ENCODE measurements at places on chromosomes 1 and 21.

- no peak for DNase-seq
Measured at GRCh38 chr1:160768295-160768657, 27.7 kb upstream of the LY9 start.

GRCh38 chr1:182391362-182392049 is at the start of gene GLUL:
Gene GLUL, minus strand, starts transcription at chr1:182391790. Its CDS starts 3,053 bp downstream, at chr1:182388737.
- peak; percentile 99 for DNase-seq

GRCh38 chr1:25795946-25796810 is 3.8 kb upstream of the SELENON start:
- no peak for DNase-seq

- no peak for DNase-seq
Measured at GRCh38 chr1:195574511-195574910, 1033.7 kb downstream of the KCNT2 start.

Measured in kidney (tissue), 22 donors.